ENCODE measurements at places on chromosomes 11 and 22. TPM values are rescaled to one million over a fixed set of nuclear protein-coding genes. Genes with fewer than 3 reads are reported as not detected.

DNA sequence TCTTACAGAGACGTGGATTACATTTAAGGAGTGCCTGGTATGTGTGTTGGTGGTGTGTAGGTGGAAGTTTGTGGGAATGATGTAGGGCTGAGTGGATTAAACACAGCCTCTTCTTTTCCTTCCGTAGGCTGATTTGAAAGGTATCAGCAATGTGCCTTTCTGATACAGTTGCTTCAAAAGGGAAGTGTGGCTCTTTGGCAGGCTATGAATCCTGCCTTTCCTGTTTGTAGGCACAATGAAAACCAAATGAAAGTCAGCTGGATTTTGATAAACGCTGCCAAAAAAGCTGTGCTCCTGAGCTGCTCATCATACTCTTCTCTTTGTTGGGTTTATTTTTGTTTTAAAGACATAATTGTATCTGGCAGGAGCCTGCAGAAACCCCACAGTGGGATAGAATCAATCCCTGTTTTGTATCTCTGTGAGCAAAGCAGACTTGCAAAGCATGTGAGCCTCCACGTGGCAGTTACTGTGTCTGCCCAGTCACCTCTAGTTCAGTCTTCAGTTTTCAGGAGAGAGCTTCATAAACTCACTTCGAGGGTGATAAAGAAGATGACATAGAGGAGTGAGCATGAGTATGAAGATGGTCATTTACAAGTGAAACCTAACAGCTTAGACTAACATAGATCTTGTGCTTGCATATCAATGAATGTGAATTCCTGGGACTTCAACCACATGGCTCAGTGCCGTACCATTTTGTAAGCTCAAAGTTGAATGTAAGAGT lies 655.7 kb upstream of the KIRREL3 start:
- H3K27ac ChIP-seq = no peak overlapping the region
- no peak overlapping the region for H3K4me3 ChIP-seq
- H3K4me1 ChIP-seq = peaks cover 8% of the 10 kb centered on the region
- DNase-seq = no peak
- peaks cover 13% of the 10 kb centered on the region for H3K27me3 ChIP-seq

GRCh38 chr22:20566420-20567260 lies 59.2 kb downstream of the MED15 start:
- H3K27me3 ChIP-seq = no peaks in the 10 kb centered on the region
- H3K27ac ChIP-seq = no peak overlapping the region
- no peak for DNase-seq
- no peaks in the 10 kb centered on the region for H3K4me1 ChIP-seq
- H3K4me3 ChIP-seq = no peak overlapping the region

DNA sequence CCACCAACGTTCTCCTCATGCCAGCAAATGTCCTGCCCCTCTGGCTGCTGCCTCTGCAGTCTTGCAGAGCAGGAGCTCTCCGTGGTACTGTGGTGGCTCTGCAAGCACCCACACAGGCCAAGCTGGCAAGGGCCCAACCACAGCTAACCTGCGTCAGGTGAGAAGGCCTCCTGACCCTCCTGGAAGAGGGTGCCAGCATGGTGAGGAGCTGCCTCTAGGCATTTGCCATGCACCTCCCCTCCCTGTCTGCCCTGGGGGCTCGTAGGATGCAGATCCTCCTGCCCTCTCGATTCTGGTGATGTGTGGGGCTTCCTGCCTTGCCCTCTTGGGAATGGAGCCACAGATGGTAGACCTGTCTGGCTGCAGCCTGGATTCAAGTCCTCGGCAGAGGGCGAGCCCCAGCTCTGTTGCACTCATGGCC lies 1408.8 kb downstream of the TBC1D22A start:
- no peaks in the 10 kb centered on the region for H3K27me3 ChIP-seq
- no peak overlapping the region for H3K4me3 ChIP-seq
- no peak for DNase-seq
- H3K27ac ChIP-seq = no peak overlapping the region

DNA sequence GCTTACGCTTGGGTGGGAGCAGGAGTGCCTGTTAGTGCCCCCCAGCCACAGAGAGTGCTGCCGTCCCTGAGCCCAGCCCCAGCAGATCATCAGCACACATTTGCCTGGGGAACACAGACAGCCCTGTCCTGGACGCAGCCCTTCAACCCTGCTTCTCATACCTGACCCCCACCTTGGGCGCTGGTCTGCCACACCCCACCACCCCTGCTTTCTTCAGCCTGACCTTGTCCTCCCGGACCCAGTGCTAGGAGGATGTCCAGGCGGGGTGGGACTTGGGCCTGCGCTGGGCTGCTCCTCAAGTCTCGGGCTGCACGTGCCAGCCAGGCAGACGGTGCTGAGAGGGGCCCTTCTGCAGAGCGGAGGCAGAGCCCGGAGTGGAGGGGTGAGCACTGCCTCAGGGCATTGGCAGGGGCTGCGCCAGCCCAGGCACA lies 119.2 kb downstream of the KCNQ1OT1 start:
- no peaks in the 10 kb centered on the region for H3K4me1 ChIP-seq
- no peaks in the 10 kb centered on the region for H3K36me3 ChIP-seq
- no peak overlapping the region for H3K4me3 ChIP-seq

DNA sequence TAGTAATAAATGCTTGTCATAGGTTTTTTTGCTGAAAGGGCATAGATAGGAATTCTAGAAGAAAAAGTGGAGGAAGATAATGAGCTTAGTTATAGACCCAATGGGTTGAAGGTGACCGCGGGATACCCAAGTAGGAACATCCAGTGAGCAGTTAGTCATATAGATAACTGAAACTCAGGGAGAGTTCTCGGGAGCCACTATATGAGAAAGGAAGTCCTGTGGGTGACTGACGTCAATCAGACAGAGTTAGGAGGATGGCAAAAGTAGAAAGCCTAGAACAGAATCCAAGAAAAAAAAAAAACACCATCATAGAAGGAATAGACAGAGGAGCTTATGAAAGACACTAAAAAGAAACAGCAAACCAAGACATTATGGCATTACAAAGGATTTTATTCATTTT lies 1.6 kb upstream of the CNGA4 start:
- no peaks in the 10 kb centered on the region for H3K27me3 ChIP-seq
- H3K36me3 ChIP-seq = no peaks in the 10 kb centered on the region
- DNase-seq = no peak
- H3K4me1 ChIP-seq = peaks cover 13% of the 10 kb centered on the region
- no peak overlapping the region for H3K4me3 ChIP-seq

GRCh38 chr22:17692841-17693240 lies 54.3 kb downstream of the BCL2L13 start:
- no peaks in the 10 kb centered on the region for H3K4me1 ChIP-seq
- DNase-seq = no peak
- H3K27ac ChIP-seq = no peak overlapping the region
- no peaks in the 10 kb centered on the region for H3K27me3 ChIP-seq
- no peak overlapping the region for H3K4me3 ChIP-seq

DNA sequence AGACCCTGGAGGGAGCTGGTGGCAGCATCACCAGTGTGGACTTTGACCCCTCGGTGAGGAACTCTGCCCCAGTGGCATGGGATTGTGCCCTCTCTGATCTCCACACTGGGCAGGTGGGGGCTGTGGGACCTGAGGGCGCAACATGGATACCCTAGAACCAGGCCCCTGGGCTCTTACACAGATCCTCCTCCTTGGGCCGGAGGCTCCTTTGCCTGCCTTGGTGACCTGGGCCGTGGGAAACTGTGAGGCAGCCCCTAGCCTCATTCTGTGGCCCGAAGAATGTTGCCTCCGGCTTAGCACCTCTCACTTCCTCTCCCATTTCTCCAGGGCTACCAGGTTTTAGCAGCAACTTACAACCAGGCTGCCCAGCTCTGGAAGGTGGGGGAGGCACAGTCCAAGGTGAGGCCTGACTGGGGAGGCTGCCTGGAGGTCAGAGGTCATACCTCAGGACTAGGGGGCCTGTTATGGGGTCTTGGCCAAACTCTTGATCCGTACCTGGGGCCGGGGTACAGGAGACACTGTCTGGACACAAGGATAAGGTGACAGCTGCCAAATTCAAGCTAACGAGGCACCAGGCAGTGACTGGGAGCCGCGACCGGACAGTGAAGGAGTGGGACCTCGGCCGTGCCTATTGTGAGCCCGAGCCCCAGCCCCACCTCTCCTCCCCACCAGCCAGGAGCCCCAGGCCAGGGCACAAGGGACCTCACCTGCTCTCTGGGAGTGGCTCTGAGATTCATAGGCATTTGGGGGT lies 12.2 kb downstream of the ATG16L2 start:
- H3K4me3 ChIP-seq = no peak overlapping the region
- H3K36me3 ChIP-seq = no peaks in the 10 kb centered on the region
- peaks cover 23% of the 10 kb centered on the region for H3K27me3 ChIP-seq
- no peak overlapping the region for H3K27ac ChIP-seq
- DNase-seq = no peak
- peaks cover 3% of the 10 kb centered on the region for H3K4me1 ChIP-seq

- no peaks in the 10 kb centered on the region for H3K27me3 ChIP-seq
- H3K36me3 ChIP-seq = no peaks in the 10 kb centered on the region
- H3K4me1 ChIP-seq = peaks cover 18% of the 10 kb centered on the region
- DNase-seq = no peak
- H3K4me3 ChIP-seq = no peak overlapping the region
These were observed 5.3 kb downstream of the TYR start for GRCh38 chr11:89182773-89183518.

DNA sequence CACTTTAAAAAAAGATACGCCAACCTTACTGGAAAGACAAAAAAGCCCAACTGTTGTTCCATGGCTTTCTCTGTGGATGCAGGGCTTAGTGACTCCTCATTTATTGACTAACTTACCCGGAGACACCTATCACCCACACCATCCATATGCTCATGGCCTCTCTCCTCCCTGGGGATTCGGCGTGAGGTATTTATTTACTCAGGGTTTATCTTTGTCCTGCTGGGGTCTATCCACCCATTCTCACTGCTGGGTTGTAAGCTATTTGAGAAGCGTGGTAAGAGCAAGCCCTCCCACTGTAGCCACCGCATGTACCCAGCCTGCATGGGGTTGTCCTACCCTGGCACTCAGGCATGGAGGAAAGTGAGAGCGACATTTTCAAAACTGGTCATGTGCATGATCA lies 93.6 kb downstream of the NELL1 start:
- no peak overlapping the region for H3K4me3 ChIP-seq
- H3K27ac ChIP-seq = no peak overlapping the region
- H3K36me3 ChIP-seq = no peaks in the 10 kb centered on the region
- no peaks in the 10 kb centered on the region for H3K27me3 ChIP-seq
- H3K4me1 ChIP-seq = 0 out of 2 replicates have a peak, but pooled peaks cover 3% of the 10 kb centered on the region

DNA sequence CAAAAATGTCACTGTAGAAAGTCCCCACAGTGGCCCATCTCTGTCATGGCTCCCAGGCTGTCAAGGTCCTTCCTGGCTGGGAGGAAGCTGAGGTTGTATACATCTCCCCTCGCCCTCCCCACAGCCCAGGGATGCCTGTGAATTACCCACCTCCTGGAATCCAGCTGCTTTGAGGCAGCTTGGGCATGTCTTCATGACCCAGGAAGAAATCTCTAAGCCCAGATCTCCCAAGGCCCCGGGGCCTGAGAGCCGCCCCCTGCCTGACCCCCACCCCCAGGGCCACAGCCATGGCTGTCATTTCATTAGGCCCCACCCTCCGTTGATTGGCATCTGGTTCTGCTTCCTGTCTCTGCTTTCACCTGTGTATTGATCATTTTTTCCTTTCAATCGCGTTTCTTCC lies 207.5 kb downstream of the TBC1D22A start:
- no peak for DNase-seq
- H3K27ac ChIP-seq = no peak overlapping the region
- no peaks in the 10 kb centered on the region for H3K27me3 ChIP-seq
- H3K4me3 ChIP-seq = no peak overlapping the region
- H3K36me3 ChIP-seq = no peaks in the 10 kb centered on the region

DNA sequence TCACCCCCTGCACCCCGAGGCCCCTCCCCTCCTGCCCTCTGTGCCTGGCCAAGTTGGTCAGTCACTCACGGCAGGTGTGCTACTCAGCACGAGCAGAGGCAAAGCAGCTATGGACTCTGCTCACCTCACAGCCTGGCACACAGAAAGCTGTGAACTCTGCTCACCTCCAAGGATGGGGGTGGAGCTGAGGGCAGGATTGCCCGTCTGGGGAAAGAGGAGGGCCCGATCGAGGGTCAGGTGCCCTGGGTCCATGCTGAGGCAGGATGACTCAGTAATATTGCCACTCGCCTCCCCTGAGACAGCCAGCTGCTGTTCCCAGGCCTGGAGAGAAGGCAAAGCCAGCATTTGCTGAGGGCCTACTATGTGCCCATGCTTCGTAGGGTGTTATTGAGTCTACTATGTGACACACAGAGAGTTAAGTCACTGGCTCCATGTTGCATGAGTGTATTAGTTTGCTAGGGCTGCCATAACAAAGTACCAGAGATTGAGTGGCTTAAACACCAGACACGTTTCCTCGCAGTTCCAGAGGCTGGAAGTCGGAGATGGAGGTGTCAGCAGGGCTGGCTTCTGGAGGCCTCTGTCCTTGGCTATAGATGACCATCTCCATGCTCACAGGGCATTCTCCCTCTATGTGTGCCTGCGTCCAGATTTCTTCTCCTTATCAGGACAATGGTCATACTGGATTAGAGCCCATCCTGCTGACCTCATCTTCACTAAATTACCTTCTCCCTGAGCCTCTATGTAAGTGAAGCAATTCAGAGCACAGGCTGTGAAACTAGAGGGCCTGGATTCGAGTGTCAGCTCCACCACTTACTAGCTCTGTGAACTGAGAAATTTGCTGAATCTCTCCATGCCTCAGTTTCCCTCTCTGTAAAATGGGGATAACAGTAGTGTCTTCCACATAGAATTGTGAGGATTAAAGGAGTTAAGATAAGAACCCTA lies 13.2 kb upstream of the TSKU start:
- H3K27me3 ChIP-seq = peaks cover 12% of the 10 kb centered on the region
- peaks cover 10% of the 10 kb centered on the region for H3K36me3 ChIP-seq
- no peak for DNase-seq
- H3K4me1 ChIP-seq = peaks cover 71% of the 10 kb centered on the region

- no peaks in the 10 kb centered on the region for H3K27me3 ChIP-seq
- H3K4me3 ChIP-seq = no peak overlapping the region
- H3K27ac ChIP-seq = no peak overlapping the region
- no peaks in the 10 kb centered on the region for H3K4me1 ChIP-seq
These were observed 116.5 kb upstream of the ANO5 start for GRCh38 chr11:22076271-22076930.

DNA sequence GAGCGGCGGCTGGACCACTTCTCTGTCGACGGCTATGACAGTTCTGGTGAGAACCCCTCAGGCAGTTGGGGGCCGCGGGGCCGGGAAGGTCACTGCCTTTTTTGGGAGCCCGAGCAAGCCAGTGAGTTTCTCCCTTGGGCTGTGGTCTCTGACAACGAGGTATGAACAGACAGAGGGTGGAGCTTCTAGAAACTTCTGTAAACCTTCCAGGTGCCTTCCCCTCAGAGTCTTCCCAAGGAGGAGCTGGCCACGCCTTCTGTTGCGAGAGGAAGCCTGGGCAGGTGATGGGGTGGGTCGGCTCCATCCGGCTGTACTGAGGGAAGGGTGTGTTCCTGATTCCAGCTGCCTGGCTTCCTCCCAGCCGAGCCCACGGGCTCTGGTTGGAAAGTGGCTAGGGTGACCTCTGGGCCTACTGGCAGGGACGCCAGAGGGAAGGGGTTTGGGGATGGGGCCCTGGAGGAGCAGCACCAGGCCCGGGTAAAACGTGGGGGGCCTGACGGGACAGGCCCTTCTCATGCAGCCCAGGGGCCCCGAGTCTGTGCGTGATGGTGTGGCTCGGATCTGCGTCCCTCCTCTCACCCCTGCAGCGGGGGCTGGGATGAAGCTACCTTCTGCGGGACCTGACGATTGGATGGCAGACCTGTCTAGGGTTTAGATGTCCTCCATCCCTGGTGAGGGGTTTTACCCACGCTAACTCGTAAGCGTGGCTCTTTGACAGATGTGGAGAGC lies 110.8 kb downstream of the KCNQ1OT1 start:
- H3K27ac ChIP-seq = no peak overlapping the region
- H3K4me1 ChIP-seq = no peaks in the 10 kb centered on the region
- no peaks in the 10 kb centered on the region for H3K36me3 ChIP-seq
- H3K27me3 ChIP-seq = peaks cover 78% of the 10 kb centered on the region
- DNase-seq = no peak

Gene APOL3
- total RNA-seq = 0.60 TPM

Gene ATP6V1E1
- total RNA-seq = 81.1 TPM

Gene LRRC10B
- 1.3 TPM for total RNA-seq

Gene LGALS12
- total RNA-seq = 1.4 TPM

Gene PGA3
- total RNA-seq = not detected

Gene KLHDC7B
- total RNA-seq = not detected

Gene KCNK4
- total RNA-seq = 0.25 TPM
